Hematopoietic multipotent progenitor cell (in vitro differentiated cells): ENCODE measurements at places on chromosomes 6 and 20.
A peak's percentile ranks its signal among the peaks of the same experiment; 100 is the strongest.

GRCh38 chr20:14790771-14791620 is 453.6 kb upstream of the FLRT3 start:
- no peak for DNase-seq

- DNase-seq: no peak
Measured at GRCh38 chr6:75893776-75894152, 144.7 kb downstream of the MYO6 start.

DNA sequence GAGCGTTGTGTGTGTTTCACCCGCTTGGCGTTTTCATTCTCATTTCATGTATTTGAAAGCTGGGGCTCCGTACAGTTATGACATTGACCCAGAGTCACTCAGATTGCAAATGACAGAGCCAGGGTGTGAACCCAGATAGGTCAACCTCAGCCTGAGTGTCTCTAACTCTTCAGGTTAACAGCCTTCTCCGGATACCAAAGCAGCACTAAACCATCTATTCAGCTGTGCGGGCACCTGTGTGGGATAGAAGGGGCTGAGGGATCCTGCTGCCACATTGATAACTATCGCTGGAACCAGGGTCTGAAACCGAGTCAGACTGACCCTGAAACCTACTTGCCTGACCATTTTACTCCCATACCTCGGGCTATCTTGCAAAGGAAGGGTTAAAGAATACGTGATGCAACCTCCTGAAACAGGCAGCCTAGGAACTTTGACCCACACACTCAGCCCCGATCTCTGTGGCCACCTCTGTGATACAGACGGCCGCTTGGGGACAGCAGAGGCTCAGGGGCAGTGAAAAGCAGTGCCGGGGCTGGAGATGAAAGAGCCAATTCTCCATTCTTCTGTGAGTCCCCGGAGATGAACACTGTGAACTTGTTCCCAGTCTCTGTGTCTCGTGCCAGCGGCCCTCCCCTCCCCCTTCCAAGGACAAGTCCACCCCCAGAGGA is 233.5 kb upstream of the QKI start:
- peak; percentile 46 for DNase-seq

GRCh38 chr20:47501116-47501481 is 588 bp upstream of the NCOA3 start:
- no peak for DNase-seq

- DNase-seq: peak; percentile 46
Measured at GRCh38 chr6:6657085-6657819, 68.7 kb downstream of the LY86 start.

DNA sequence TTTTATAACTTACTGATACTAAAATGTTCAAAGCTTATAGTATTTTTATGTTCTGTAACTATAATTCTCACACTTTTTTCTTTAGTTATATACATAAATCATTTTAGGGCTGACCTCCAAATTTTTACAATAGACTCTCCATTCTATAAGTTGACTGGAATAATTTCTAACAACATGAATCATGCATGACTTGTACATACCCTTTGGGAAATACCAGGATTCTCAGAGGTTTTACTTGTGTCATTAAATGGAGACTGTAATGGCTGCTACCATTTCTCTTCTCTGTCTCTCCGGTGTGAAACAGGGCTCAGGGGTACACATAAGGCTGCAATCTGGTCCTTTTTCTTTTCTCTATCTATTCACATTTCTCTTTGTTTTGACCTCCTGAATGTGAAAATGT is 222.2 kb upstream of the FLRT3 start:
- no peak for DNase-seq

GRCh38 chr20:61724376-61724775 is 341.3 kb downstream of the TAF4 start:
- DNase-seq: no peak
